Umbilical cord (tissue), 2 donors: ENCODE measurements at places on chromosomes 2 and 18. TPM values are rescaled to one million over a fixed set of nuclear protein-coding genes. Genes with fewer than 3 reads are reported as not detected.

- DNase-seq, result peak; percentile 47
Measured at GRCh38 chr2:213238753-213239495, 45.3 kb upstream of the SPAG16 start.

DNA sequence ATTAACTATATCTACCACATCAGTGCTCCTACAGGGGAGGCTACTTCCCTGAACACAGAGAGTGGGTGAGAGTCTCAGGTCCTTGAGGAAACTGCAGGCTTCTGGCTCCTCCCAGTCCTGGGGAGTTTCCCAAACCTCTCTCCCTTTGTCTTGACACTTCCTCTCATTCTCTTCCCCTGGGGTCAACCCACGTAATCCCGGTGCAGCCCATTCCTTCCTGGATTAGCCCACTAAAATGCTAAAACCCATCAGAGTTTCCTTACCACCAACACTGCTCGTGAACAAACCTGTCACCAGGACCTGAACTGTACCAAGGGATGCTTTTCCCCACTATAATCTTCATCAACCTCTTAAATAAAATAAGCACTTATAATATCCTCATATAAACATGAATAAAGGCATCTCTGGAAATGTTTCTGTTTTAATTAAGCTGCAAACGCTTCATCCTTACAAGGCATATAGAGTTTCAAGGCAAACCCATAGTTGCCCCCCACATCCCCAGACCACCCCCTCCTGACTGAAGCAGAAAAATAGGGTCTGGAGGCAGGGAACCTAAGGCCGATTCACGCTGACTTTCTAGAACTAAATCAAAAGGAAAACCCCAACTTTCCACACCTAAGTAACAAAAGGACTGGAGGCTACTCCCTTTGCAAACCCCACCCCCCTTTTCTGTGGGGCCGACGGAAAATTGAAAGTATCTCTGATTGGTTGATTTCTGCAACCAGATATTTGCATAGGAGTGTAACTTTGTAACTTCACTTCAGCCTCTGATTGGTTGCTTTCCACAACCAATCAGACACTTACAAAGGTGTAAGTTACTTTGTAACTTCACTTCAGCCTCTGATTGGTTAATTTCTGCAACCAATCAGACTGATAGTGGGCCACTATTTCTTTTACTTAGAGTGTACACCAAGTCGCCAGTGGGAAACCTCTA is 19.0 kb downstream of the TMSB10 start:
- peak; percentile 38 for DNase-seq

- no peak for DNase-seq
Measured at GRCh38 chr18:56119681-56120080, 518.7 kb downstream of the TXNL1 start.

- DNase-seq, result no peak
Measured at GRCh38 chr18:69123421-69123820, 277.3 kb upstream of the DOK6 start.

- peak; percentile 20 for DNase-seq
Measured at GRCh38 chr2:95700519-95700918, 108.7 kb downstream of the TRIM43 start.

- DNase-seq, result no peak
Measured at GRCh38 chr18:5058768-5059695, 138.0 kb downstream of the AKAIN1 start.

DNA sequence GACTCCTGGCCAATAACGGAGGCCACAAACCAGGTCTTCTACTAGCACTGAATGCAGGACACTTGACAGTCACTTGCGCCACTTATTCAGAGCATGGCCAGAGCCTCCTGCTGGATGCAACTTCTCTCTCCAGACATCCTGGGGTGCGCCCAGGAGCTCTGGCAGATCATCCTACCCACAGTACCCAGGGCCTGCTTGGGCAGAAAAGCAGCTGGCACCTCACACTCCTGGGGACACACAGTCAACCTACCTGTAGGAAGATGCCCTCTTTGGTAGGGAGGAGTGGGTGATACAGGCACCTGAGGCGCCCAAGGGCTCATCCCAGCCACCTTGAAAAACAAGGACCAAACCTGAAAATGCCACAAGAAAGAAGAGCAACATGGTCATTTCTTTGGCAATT is 13.3 kb downstream of the GALNT14 start:
- no peak for DNase-seq

GRCh38 chr2:95377216-95378123 is 25.0 kb upstream of the FAHD2A start:
- DNase-seq, result no peak

- DNase-seq, result no peak
Measured at GRCh38 chr18:33040213-33040612, 267.4 kb upstream of the KLHL14 start.

DNA sequence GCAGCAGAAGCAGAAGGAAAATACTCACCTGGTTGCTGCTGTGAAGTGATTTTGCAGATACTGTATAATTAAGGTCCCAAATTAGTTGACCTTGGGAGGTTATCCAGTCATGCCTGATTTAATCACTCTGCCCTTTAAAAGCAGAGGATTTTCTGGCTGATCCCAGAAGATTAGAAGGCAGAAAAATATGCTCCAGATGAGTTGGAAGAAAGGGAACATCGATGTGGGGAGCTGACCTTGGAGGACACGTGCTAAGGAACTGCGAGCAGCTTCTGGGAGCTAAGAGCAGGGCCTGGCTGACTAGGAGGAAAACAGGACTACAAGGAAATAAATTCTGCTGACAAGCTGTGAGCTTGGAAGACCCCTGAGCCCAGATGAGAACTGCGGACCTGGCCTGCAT is 13.3 kb upstream of the DYM start:
- DNase-seq, result no peak

DNA sequence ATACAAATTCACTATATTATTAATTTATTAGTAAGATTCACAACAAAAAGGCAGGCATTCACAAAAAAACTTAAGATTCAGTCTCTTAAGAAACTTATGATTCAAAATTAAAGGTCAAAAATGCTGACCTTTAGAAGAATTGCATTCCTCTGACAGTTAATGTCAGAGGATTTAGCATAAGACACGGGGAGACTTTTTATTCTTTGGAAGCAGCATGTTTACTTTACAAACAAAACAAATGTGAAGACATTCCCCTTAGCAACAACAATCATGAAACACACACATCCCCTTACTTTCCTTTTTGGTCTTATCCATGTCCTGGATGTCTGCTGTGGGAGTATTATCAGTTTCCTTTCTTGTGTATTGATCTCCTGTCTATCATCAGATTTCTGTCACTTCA is 117.1 kb downstream of the RAD51AP2 start:
- DNase-seq, result no peak

DNA sequence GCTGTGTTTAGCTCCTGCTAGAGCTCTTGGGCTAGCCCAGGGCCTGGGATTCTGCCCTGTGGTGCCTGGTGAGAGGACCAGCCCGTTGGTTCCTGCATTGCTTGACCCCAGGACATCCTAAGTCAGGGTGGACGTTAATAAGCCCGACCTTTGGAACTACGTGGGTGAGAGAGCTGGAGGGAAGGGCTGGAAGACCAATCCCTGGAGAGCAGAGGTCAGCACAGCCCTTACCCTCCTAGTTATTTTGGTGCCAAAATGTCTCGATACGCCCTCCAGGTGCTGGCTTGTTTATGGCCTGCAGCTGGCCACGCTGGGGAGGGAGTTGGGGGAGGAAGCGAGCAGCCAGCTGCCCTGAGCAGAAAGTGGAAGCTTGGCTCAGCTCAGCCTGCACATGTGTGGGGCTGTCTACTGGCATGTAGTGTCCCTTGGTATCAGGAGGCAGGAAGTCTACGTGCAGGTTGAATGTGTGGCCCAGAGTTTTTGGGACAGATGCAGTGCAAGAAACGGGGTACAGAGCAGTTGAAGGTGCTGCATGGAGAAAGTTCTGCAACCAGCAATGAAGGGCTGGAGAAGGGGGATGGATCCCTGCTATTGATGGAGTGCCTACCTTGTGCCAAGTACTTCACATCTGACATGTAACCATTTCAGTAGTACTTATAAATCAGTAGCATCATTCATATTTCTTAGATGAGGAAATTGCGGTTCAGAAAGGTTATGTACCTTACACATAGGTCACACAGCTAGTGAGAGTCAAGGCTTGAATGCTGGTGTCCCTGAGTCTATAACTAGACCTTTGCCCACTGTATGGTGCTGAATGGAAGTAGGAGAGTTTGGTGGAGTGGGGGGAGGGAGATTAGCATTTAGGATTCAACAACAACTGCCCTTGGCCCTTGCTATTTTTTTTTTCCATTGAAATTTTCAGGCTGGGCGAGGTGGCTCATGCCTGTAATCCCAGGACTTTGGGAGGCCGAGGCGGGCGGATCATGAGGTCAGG is 5.0 kb upstream of the DGKD start:
- no peak for DNase-seq

DNA sequence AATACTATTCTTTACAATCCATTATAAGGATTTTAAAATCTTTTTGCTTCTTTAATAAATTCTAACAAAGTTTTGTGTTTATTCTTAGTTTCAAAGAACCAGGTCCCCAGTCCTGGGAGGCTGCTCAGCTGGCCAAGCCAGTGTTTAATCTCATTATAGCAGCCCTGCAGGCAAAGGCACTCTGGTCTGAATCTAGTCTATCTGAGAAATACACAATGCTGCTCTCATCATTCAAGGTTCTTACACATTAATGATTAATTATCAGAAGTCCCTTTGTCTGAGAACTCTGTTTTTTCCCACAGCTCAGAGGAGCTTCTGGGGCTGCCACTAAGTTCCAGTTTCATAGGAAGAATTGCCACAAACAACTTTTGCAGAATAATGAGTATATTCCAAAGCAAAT is 27.7 kb downstream of the KCTD18 start:
- DNase-seq, result no peak

TPO gene
- 6.0 TPM for total RNA-seq

DCDC2C gene
- 1.7 TPM for total RNA-seq

LYPD6 gene
- total RNA-seq, result 22.4 TPM

ANXA4 gene
- total RNA-seq, result 56.8 TPM

VWC2L gene
- total RNA-seq, result 4.3 TPM

CCDC141 gene
- total RNA-seq, result 5.3 TPM
